ENCODE measurements at places on chromosomes 1 and 21.

DNA sequence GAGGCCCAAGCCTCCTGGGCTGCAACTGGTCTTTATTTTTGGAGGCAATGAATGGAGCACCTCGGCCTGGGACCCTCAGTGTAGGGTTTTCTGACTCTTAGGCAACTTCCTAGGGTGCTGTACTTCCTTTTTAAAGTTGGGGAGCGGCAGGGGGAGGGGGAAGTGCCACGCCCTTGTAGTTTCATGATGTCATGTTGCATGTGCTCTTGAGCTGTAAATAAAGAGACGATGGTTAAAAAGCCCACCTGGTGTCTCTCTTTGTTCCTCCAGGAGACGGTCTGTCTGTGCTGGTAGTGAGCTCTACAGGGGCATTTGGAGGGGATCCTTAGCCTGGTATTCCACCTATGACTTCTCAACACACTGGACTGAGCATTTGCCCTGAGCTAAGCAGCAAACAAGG lies 10.3 kb upstream of the AGTRAP start:
- no peak for DNase-seq

DNA sequence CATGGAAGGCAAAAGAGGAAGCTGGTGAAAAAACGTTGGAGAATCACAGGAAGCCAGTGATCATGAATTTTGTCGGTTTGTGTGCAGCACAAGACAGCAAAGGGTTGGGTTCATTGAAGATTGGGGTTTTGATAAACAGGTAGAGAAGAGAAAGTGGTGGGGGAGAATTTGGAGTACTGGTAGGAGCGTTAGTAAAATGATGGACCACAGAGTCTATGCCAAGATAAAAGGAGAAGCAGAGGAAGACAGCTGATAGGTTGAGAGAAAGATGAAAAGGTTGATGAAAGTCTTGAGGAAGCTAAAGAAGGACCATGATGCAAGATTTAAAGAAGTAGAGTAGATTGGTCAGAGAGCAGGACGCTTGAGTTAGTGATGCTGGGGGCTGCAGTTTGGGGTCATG lies 156.8 kb upstream of the POU3F1 start:
- DNase-seq = no peak

DNA sequence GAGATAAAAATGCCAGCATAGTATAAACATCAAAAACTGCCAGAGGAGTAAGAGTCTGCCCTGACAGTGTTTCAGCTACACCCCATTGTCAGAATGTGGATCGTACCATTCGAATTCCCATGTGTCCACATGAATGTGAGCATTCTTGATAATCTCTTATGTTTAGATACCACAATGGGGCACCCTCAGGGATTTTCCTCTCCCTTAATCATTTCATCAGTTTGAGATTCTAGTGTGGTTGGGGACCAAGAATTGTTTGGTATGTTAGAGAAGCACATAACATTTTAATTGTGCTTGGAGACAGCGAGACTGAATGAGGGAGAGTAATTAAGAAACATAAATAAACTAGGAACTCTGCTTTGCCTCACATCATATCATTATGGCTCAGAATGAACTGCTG lies 120.2 kb downstream of the ZC3H11B start:
- DNase-seq = no peak

DNA sequence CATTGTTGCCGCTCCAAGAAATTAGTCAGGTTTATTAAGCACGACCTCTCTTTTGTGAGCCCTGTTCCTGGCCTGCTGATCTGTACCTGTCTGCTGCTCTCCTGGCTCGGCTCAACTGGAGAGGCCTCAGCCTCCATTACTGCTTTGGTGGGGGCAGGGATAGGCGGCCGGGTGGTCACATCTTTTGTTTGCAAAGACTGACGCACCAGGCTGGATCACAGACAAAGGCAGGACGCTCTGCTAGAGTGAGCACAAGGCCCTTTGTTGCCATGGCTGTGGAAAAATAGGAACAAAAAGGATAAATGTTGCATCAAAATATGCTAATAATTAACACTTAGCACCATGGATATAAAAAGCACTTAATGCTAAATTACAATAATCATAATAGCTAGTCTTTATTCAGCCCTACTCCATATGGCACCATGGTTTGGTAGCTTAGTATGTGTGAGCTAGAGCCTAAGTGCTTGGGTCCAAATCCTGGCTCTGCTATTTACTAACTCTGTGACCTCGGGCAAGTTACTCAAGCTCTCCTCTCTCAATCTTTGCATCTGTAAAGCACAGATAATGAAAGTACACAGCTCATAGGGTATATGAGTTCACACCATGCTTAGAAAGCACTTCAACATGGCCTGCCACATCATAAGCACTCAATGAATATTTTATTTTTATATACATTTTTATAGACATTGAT lies 28.9 kb upstream of the HPDL start:
- no peak for DNase-seq

- DNase-seq = peak; percentile 92
Observed at GRCh38 chr1:36155408-36156328, at the start of gene MAP7D1. Gene MAP7D1, plus strand, starts transcription at chr1:36156160. Its CDS starts 258 bp downstream, at chr1:36156418.

DNA sequence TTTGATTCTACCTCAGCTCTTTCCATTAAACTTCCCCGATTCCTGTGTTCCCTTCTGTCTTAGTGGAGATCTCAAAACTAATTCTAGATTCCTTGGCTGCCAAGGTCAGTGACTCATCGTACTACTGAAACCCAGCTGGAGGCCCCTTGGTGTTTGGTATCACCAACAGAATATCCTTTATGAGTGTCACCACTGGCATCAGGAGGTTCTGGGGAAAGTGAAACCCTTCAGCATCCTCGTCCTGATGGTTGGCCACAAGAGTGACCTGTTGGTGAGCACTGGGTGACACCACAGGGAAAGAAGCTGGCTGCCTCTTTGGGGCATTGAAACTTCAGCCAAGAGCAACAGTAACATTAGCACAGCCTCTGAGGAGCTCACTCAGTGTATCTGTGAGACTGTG lies 9.6 kb downstream of the RAB42 start:
- DNase-seq = no peak

GRCh38 chr1:109396871-109397580 lies 692 bp downstream of the SORT1 start:
- DNase-seq = no peak

DNA sequence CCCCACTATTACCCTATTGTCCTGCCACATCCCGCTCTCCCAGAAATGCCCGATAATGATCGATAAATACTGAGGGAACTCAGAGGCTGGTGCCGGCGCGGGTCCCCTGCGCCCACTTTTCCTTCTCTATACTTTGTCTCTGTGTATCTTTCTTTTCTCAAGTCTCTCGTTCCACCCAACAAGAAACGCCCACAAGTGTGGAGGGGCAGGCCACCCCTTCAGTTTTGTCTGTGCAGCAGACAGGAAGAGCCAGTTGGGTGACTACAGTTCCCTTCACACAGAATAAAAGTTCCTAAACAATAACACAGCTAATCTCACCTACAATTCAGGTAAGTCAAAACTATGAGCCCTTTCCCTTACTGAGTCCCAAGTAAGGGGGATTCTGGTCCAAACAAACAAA lies 423.7 kb downstream of the SMYD3 start:
- no peak for DNase-seq

- no peak for DNase-seq
Observed at GRCh38 chr1:90722874-90723589, 5.9 kb upstream of the BARHL2 start.

DNA sequence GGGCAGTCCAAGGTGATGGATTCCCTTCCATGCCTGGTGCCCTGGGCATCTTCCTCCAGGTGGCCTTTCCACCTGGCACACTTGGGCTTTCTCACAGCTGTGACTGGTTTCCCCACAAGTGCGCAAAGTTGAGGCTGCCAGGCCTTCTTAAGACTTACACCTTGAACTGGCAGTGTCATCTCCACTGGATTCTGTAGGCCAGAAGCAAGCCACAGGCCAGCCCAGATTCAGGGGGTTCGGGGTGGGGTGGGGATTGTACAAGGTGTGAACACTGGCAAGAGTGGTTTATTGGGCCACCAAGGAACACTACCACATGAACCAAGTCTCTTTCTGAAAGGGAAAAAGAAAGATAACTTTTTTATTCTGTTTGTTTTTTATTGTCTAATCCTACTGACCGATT lies 27.2 kb downstream of the DYRK1A start:
- DNase-seq = no peak

GRCh38 chr1:40625076-40625475 lies 40.4 kb downstream of the RIMS3 start:
- DNase-seq = no peak

DNA sequence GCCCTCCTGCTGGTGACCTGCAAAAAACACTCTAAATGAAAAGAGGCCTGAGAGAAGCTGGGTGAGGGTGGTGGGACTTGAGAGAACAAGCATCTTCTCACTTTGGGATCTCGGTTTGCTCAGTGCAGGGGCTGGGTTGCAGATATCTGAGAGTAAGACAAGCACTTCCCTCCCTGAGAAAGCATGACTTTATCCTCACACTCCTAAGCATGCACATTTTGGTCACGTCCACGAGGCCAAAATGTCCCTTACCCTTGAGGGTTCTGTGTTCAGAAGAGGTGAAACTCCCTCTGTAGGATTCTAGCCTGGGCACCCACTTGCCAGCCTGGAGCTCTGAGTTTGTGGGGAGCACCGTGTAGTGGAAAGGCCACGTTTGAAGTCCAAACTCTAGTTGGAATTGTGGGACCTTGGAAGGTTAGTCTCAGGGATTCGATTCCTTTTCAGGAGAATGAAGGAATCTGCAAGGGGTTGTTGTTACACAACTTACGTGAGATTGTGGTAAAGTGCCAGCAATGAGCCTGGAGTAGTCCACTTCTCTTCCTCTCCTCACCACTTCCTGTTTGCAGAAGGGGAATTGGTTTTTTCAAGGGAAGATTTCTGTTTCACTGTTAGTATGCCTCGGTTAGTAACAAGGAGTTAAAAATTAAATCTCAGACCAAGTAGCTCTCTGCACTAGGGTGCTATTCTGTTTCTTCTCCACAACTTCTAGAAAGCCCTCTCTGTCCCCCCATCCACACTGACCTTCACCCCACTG lies 3.0 kb downstream of the FCAMR start:
- DNase-seq = no peak

Data from left cardiac atrium (tissue), 4 donors.